NCI-H1694 treated with DMSO at 0.1 percent for 48 hours (cell line): ENCODE measurements at places on chromosomes 1 and 21.

DNA sequence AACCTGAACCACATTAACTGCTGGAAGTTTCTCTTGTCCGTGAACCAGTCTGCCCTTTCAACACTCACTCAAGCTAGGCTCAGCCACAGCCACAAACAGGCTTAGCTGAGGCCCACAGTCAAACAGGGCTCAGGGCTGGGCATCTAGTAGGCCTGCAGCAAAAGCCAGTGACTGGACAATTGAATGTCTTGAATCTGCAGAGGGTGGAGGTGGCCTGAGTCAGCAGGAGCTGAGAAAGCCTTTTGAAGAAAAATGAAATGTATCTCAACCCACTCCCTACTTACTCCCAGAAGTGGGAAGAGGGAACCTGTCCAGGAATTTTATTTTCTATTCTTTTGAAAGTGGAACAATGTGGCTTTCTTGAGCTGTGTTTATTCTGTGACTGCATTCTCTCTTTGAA lies 95.4 kb downstream of the PTPRU start:
- no peak for DNase-seq

GRCh38 chr21:36926989-36927718 lies 39.3 kb downstream of the HLCS start:
- no peak for DNase-seq

GRCh38 chr1:161382214-161383019 lies 14.7 kb upstream of the CFAP126 start:
- DNase-seq, result peak; percentile 69

DNA sequence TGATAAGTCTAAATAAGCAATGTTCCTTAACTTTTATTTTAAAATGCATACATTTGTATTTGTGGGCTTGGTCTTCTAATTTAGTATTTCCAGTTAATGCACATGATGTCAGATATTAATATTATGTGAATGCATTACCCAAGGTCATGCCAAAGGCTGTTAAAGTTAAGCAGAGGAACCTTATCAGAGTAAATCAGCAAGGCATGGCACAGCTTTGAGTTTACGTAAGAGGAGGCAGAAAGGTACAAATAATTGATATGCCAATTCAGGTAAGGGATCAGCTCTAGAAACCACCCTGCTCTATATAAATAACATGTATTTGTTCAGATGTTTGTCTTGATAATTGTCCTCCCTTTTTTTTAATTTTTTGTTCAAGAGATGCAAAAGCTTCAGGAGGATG lies 64.5 kb upstream of the CHRM3 start:
- DNase-seq, result no peak

DNA sequence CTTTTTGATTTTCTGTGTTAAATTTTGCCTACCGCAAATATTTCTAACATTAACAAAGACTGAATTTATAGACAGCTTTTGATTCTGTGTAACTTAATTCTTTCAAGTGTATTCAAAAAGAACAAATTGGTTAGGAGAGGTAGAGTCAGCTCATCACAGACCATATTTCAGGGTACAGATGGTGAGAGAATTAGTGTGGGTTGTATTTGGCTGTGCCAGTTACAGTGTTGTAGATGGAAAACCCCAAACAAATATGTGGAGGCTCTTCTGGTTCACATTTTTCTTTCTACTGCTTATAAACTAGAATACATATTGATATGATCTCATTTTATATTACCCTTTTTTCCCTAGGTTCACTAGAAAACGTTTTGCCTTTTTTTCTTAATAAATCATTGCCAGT lies 11.1 kb downstream of the RCAN3 start:
- DNase-seq, result no peak

- DNase-seq, result no peak
Observed at GRCh38 chr1:199029401-199029800, 390.6 kb downstream of the PTPRC start.

- DNase-seq, result no peak
Observed at GRCh38 chr1:238396140-238396539, 505.4 kb upstream of the ZP4 start.

- DNase-seq, result peak; percentile 68
Observed at GRCh38 chr1:59879574-59879973, 47.0 kb downstream of the CYP2J2 start.

DNA sequence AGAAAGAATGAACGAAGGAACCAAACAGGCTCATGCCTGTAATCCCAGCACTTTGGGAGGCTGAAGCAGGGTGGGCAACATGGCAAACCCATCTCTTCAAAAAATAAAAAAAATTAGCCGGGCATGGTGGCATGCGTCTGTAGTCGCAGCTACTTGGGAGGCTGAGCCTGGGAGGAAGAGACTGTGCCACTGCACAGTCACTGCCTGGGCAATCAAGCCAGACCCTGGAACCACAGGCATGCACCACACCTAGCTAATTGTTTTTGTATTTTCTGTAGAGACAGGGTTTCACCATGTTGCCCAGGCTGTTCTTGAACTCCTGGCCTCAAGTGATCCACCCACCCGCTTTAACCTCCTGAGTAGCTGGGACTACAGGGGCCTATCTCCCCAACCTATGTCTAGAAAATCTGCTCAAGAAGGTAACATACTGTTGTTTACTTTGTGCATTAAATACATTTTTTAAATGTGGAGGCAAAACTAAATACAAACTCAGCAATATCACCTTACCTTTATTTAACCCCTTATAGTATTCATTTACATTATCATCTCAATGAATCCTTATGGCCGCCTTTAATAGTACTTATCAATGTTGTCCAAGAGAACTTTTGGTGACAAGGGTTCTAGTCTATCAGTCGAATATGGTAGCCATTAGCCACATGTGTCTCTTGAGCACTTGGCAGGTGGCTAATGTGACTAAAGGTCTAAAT lies 2.7 kb downstream of the KHDC4 start:
- DNase-seq, result no peak

DNA sequence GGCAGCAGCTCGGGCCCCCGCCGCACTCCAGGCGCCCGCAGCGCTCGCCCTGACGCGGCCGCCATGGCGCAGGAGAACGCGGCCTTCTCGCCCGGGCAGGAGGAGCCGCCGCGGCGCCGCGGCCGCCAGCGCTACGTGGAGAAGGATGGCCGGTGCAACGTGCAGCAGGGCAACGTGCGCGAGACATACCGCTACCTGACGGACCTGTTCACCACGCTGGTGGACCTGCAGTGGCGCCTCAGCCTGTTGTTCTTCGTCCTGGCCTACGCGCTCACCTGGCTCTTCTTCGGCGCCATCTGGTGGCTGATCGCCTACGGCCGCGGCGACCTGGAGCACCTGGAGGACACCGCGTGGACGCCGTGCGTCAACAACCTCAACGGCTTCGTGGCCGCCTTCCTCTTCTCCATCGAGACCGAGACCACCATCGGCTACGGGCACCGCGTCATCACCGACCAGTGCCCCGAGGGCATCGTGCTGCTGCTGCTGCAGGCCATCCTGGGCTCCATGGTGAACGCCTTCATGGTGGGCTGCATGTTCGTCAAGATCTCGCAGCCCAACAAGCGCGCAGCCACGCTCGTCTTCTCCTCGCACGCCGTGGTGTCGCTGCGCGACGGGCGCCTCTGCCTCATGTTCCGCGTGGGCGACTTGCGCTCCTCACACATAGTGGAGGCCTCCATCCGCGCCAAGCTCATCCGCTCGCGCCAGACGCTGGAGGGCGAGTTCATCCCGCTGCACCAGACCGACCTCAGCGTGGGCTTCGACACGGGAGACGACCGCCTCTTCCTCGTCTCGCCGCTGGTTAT lies 2.8 kb downstream of the KCNJ9 start:
- DNase-seq, result peak; percentile 39

DNA sequence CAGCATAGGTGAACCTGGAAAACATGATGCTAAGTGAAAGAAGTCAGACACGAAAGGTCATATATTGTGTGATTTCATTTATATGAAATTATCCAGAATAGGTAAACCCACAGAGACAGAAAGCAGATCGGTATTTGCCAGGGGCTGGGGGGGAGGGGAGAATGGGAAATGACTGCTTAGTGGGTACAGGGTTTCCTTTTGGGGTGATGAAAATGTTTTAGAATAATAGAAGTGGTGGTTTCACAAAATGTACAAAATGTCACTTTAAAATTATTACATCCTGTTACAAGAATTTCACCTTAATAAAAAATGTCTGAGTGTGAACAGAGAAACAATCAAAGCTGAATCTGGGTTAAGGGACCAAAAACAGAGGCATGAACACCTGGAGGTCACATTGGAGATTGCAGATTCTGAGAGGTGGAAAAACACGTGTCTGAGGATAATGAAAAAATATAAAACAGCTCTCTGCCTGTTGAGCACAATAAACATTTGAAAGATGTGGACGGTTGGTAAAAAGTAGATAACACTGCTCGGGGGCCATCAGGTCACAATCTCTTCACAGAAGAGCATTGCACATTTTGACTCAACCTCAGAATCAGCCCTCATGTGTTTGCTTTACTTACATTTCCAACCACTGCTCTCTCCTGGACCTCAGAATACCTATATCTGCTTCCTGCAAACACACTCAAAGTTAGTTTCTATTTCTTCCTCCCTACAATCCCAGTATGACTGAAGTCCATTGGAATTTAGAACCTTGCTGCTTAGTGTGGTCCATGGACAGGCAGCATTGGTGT lies 3.2 kb downstream of the SLAMF6 start:
- peak; percentile 99 for DNase-seq

GRCh38 chr21:46084709-46085108 lies 13.2 kb upstream of the COL6A2 start:
- no peak for DNase-seq

- no peak for DNase-seq
Observed at GRCh38 chr1:109873278-109874175, 37.1 kb upstream of the CSF1 start.

DNA sequence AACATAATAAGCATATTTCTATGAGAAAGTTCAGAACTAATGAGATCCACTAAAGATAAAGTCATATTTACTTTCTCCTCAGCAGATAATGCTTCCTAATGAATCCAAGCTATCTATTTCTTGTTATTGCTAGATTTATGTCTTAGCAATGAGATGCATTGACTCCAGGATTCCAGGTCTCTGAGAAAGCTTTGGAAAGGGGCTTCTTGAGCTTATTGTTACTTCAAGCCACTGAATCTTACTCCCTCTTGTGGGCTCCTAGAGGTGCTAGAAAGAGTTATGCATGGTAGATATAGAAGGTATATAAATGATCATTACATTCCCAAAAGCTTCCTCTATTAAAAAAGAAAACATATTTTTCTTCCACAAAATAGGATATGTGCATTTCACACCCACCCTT lies 246.4 kb upstream of the ADAMTS5 start:
- DNase-seq, result peak; percentile 23

- no peak for DNase-seq
Observed at GRCh38 chr1:192629612-192630011, 6.3 kb upstream of the RGS13 start.

GRCh38 chr1:156281281-156281680 lies 1.3 kb downstream of the SMG5 start:
- peak; percentile 32 for DNase-seq

DNA sequence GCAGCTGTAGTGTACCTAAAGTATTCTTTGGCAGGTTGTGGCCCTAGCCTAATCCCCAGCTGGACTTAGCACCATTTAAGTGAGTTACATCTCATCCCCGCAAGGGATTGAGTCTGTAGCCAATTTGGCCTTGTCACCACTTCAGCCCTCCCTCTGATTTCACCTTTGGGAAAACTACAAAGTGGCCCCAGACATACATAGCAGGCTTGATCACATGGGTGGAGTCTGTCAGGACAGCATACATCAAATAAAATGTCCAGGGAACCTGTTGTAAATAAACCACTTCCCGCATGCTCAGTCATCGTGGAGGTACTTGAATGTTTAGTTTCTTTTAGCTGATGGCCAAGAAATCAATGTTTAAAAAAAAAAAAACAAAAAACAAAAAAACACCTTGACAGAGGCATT lies 142.5 kb downstream of the DHRS3 start:
- no peak for DNase-seq

DNA sequence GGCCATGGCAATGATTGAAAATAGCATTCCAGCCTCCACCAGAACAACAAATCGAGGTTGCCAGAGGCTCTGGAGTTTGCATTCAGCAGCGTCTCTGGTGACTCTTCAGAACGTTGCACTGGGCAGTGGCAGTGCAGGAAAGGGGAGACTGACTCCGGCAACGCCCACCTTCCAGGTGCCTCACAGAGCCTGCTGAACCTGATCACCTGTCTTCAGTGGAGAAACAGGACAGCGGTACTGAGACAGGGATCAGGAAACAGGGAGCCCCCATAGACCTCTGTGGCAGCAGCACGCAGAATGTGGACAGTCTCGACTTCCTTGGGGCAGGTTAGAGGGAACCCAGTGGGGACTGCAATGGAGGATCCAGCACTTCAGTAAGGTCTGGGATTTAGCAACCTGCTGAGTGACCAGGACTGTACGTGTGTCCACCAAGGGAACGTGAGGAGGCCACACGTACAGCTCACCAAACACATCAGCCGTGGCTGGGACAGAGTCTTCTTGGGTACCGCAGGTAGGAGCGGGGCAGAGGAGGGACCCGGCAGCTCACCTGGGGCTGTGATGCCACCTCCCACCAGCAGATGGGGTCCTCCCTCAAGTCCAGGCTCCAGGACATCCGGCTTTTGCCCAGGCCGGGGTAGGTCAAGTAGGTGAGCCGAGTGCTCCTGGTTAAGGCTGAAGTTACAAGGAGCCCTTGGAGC lies 128.6 kb downstream of the PRDM2 start:
- DNase-seq, result no peak

DNA sequence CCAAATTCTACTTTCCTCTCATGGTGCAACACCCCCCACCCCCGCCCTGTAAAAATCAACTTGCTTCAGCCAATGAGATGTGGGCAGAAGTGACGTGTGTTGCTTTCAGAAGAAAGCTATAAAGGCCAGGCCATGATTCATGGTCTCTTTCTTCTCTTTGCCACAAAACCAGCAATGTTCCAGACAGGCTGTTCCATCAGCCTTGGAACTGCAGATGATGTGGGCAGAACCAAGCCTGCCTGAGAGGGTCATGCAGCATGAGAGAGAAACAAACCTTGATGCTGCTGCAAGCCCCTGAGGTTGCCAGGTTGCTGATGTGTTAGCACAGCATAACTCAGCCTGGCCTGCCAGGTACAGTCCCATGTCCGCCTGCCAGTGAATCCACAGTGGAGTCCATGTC lies 41.8 kb downstream of the MIS18A start:
- DNase-seq, result no peak

DNA sequence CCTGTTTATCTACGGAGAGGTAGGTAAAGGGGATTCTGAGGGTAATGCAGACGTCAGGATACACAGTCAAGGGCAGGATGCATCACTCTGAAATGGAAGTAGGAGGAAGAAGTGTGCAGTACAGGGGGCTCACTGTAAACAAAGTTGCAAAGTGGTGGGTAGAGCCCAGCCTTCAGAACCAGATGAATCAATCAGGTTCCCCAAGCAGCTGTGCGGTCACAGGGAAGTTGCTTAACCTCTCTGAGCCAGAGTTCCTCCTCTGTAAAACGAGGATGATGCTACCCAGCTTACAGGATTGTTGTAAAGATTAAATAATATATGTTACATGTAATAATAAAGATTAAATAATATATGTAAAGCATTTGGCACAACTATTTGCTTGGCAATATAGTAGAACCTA lies 13.5 kb upstream of the MYOM3 start:
- no peak for DNase-seq

GRCh38 chr1:246329900-246330299 lies 177.2 kb downstream of the SMYD3 start:
- DNase-seq, result no peak

- no peak for DNase-seq
Observed at GRCh38 chr1:86865973-86866637, 47.8 kb downstream of the SELENOF start.
